ENCODE measurements at places on chromosomes 7 and 10.
A peak's percentile ranks its signal among the peaks of the same experiment; 100 is the strongest.

DNA sequence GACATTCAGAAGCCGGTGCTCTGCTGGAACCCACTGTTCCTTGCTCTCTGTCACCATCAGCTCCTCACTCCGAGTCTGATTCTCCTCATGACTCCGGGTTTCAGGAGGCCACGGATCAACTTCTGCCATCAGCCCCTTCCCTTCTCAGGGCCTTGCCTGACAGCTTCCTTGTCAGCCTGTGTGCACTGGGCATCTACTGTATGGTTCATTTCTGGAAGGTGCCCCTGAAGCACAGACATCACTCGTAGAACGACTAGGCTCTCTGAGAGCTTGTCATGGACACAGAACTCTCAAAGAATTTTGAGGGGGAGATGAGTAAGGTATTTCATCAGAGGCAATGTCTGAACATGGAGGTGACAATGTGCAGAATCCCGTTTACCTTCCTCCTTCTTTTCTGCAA is 396.1 kb downstream of the TNS3 start:
- no peak for DNase-seq

DNA sequence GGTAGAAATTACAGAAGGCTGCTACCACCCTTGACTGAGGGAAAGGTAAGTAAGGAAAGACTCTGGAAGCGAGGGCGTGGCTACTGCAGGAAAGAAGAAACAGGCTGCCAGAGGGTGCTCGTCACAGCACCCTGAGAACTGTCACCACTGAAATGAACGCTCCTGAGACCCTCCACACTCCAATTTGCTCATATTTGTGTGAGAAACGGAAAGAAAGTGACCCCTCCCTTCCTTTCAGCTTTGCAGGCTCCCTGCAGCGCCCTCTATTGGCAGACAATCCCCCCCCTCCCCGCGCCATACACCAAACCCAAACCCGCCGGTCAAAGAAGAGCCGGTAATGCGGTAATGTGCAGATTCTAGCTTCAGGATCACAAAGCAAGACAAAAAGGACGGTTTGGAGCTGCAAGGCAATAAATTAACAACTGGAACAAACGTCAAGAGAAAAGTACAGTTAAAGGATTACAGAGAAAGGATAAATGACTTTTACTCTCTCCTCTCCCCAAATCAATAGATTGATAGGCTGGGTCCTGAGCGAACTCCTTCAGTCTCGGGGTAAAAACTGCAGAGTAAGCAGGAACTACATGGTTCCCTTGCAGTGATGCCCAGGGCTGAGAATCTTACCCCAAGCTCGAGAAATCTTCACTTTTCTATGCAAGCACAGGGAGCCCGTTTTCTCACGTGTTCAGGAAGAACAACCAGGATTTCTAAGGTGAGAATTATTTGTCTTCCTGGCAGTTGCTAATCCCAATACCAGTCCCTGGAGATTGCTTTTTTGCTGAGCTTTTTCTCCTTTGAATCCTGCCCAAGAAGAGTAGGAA is 47.6 kb downstream of the STEAP1B start:
- peak; percentile 38 for DNase-seq

DNA sequence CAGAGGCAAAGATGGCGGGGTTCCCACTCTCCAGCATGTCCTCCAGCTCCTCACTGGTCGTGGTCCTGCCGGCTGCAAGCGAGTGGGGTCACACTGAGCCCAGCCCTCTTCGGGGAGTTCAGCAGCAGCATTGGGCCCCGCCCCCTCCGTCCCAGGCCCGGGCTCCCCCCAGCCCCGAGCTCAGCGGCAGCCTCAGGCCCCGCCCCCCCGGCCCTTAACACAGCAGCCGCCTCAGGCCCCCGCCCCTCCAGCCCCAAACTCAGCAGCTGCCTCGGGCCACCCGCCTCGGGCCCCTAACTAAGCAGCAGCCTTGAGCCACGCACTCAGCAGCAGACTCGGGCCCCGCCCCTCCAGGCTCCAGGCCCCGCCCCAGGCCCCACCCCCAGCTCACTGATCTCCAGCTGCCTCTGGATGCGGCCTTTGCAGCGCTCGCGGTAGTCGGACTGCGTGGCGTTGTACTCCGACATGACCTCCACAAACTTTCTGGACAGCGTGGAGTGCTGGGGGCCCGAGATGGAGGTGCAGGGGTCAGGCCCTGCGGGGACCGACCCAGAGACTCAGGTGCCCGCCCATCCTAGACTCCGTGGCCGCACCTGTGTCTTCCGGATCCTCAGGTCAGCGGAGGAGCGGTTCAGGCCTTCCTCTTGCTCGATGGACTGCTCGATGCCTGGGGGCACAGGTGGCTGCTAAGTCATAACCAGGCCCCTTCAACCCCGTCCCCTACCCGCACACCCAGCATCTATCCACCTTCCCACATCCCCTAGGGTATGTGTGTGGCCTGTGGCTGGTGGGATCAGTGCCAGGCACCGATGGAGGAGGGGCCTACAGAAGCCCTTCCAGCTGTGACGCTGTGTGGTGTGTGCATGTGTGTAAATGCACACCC is 15.5 kb downstream of the STX1A start:
- DNase-seq, result peak; percentile 31

DNA sequence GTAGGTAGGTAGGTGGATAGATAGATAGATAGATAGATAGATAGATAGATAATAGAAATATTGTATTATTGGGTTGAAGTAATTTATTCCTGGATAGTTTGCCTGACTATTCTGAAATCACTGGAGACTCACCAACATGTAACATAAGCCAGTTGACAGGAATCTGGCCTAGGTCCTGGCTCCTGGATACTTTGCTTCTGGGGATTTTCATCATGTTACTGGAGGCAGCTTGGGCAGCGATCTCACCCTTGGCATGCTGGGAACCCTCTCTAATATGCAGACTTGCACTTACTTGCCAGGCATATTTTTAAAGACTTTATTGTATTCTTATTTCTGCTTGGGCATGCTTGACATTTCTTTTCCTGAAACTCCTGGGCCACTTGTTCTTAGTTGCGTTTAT is 709.1 kb upstream of the FZD8 start:
- DNase-seq, result peak; percentile 36

- DNase-seq, result no peak
Observed at GRCh38 chr7:105975770-105976417, 12.8 kb downstream of the CDHR3 start.
